ENCODE measurements at places on chromosomes 7 and 10.

- no peak for DNase-seq
Observed at GRCh38 chr7:54995610-54996363, 23.0 kb upstream of the EGFR start.

GRCh38 chr7:20541608-20542349 is 73.7 kb upstream of the ABCB5 start:
- no peak for DNase-seq

DNA sequence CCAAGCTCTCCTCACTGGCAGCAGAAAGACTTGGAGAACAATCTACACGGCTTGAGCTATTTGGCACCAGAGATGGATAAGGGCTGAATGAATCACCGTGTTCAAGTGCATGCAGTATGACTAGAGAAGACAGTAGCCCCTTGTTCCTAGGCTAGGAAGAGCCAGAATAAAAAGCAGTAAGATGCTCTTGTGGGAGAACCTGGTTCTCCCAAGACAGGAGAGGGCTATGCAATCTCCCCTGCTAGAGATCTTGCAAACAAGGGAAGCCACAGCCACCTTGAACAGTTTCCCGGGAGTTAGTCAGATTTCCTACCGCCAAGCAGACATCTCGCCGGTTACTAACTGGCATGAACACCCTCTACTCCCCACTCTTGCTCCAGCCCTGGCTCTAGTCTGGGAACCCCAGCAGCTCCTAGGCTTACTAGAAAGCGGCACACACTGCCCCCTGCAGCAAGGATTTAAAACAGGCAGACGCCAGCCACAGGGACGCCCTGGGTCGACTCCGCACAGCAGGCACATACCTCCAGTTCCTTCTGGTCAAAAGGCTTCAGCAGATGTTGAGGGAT is 107.3 kb downstream of the SMURF1 start:
- DNase-seq: peak; percentile 81

- no peak for DNase-seq
Observed at GRCh38 chr10:6390213-6390845, 187.6 kb downstream of the PFKFB3 start.

DNA sequence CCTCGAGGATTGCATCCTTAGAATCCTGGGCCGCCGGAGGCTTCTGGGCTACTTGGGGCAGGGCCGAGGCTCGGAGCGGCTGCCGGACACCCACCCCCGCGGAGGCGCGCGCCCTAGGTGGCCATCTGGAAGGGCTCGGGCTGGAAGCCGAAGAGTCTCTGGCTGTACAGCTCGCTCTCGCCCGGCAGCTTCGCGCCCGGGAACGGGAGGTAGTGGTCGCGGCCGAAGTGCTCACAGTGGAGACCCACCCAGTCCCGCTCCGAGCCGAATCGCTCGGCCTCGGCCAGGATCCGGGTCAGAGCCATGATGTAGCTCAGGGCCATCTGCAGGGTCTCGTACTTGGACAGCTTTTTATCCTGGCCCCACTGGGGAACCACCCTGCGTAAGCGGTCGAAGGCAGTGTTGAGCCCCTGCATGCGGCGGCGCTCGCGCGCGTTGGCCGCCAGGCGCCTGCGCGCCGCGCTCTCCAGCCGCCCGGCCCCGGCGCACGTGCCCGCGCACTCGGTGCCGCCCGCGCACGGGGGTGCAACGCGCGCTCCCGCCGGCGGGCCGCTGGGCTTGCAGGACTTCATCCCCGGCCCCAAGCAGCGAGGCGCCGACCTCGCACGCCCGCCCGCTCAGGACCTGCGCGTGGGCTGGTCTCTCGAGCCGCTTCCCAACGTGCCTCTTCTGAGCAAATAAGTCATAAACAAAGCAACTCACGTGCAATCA is 652 bp downstream of the ATOH7 start:
- peak; percentile 99 for DNase-seq

GRCh38 chr10:72015841-72016240 is 51.6 kb downstream of the CHST3 start:
- DNase-seq: no peak

DNA sequence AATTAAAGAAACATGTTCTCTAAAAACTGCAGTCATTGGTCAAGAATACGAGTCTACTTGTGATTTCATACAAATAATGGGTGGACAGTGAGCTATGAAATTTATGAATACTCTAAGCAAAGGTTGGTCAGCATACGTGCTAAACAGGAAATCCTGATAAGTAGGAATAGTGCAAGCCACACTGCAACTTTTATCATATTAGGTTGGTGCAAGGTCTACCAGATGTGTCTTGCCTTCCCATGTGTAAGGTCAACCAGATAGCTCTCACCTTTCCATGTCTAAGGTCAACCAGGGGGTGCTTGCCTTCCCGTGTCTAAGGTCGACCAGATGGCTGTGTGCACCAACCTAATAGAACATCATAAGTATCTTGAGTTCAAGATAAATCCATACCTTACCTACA is 2.0 kb upstream of the ITGB1 start:
- no peak for DNase-seq

- no peak for DNase-seq
Observed at GRCh38 chr7:139060695-139061237, 24.9 kb upstream of the ZC3HAV1L start.

DNA sequence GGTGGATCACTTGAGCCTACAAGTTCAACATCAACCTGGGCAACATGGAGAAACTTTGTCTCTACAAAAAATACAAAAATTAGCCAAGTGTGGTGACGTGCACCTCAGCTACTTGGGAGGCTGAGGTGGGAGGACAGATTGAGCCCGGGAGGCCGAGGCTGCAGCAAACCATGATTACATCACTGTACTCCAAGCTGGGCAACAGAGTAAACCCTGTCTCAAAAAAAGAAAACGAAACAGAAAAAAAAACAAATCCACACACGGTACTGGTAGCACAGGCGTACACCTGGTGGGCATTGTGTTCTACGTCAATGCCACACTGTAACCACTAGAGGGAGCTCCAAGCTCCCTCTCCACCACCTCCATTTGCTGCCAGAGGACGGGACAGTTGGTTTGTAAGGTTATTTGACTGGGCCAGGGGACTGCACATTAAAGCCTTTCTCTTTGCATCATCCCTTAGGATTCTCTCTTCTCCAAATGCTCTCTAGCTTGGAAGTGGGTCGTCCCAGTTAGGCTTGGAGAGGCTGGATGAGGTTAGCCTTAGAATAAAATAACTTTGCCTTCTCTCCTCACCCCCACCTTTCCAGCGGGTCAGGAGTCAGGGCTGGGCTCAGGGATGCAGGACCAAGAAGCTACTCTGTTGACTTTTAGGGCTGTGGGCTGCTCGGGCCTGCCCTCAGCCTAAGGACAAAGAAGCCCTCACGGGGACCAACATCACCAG is 130.8 kb downstream of the SORBS1 start:
- peak; percentile 89 for DNase-seq

DNA sequence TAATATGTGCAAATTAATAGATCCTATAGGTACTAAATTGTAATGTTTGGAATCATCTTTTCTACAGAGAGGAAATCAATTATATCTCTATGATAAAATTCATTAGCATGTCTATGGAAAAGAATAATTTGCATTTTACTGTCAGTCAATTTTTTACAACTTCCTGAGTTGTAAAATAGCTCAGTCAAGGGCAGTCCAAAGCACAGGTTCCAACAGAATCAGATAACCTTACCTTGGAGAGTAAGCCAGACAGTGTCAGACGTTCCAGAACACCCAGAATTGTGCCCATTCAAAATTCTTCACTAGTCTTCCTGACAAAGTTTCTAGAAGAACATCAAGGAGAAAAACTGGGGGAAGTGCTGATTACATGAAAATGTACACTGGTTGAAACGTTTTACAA is 31.1 kb upstream of the IMMP2L start:
- no peak for DNase-seq

DNA sequence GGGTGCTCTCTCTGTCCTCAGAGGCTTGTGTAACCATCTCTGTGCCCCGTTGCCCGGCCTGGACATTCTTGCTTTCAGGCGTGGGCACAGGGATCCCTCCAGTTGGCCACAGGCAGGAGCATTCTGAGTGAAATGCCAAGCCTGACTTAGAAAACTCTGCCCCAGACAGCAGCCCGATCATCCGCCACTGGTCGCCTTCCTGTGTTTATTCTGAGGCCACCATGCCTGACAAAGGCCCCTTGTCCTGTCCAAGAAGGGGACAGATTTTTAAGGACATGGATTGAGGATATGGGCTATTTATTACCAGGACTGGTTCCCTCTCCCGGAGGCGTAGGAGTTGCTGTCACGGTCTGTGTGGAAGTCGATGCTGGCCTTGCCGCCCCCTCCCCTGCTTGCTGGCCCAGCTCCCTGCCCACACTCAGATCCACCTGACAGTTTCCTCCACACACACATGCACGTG is 54.3 kb downstream of the SPOCK2 start:
- no peak for DNase-seq

Measured in iPS-NIHi11 (cell line).